ENCODE measurements at places on chromosomes 2 and 18.

DNA sequence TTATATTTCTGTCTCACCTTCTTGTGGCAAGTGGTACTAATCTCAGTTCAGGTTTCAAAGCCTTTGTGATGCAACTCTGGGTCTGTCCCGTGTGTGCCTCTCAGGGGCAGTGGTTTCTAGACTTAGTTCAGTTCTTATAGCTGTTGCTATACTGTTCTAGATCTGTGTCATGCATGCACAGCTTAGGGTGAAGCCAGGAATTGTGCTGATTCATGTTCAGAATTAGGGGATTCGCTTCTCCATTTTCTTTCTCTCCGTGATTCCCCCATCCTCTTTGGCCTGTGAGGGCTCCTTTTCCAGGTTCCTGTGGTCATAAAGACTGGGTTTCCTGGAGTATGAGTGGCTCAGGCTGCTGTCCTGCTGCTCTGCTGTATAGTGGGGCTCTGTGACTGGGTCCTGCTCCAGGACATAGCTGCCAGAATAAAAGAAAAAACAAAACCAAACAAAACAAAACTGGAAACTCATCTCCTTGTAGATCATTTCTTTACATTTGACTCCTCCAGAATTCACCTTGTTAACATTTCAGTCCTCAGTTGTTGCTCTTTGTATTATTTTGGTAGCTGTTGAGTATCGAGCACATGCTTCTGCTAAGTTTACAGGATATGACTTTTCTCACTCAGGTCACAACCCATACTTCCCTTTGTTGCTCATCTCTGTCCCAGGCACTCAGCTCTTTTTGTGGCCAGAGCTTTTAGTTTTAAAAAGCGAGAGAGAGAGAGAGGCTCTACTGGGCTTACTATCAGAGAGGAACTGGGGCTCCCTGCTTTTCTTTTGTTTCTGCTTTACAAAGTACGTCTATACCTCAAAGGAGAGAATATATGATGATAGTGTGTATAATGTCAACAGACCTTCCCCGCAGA lies 34.2 kb downstream of the CERS6 start:
- DNase-seq, result peak; percentile 92

- DNase-seq, result no peak
These were observed 651.3 kb downstream of the NYAP2 start for GRCh38 chr2:226050822-226051221.

- no peak for DNase-seq
These were observed 164.1 kb downstream of the MYCN start for GRCh38 chr2:16104315-16104948.

DNA sequence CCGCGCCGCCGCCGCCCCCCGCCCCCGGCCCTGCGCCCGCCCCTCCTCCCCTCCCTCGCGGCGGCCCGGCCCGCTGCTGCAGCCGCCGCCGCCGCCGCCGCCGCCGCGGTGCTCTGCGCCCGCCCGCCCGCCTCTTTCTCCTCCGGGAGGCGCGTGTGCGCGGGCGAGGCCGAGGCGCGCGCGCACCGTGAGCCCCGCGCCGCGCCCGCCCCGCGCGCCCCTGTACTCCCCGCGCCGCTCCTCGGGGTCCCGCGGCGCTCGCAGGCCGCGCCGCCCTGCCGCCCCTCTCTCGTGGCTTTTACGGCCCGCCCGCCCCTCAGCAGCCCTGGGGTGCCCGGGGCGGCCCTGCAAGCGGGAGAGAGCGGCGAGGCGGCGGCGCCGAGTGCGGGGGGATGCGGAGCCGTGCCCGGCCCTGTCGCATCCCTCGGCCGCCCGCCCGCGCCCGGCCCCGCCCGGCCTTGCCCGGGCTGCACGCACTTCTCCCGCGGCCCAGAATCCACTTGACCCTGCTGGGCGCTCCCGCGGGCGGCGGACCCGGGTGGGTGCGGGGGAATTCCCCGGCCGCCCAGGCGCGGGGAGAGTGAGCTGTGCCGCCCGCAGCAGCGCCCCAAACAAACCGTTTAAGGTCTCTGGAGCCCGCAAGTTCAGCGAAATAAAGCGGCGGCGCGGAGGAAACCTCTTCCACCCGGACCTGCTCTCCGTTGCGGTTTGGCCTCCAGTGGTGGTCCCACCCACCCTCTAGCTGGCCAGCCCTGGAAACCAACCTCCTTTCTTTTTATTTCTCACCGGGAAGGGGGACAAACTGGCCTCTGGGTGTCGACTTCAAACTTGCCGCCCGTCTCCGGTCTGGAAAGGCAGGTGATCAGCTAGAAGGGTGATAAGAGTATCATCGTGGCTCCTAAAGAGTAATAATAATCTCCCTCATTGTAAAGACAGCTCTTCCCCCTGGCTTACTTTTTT lies 37.4 kb downstream of the AFF3 start:
- DNase-seq, result no peak

GRCh38 chr18:40980171-40980570 lies 974.9 kb upstream of the PIK3C3 start:
- no peak for DNase-seq

- DNase-seq, result no peak
These were observed 705.9 kb downstream of the CCDC85A start for GRCh38 chr2:56889738-56890137.

- peak; percentile 25 for DNase-seq
These were observed 18.0 kb downstream of the DGUOK start for GRCh38 chr2:73944714-73945113.

DNA sequence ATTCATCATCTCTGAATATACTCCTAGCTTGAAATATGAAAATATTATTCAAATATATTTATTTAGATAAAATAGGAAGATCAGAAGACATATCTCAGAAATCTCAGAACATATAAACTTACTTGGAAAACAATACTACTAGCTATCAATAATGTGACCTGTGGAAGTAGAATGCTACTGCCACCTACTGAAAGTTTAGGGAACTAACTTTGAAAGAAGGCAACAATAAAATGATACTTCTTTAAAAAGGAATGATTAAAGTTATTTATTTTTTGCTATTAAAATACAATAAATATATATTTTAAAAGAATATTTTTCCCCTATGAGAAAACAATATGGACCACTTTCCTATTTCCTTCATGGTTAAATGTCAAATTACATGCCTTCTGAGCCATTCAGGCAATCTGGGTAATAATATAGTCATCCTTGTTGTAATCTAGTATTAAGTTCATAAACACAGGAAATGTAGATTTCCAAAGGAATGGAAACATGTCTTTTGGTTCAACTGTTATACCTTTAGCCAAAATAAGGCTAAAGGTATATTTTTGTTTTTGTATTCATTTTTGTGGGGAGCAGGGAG lies 26.0 kb downstream of the ACADL start:
- DNase-seq, result peak; percentile 24

DNA sequence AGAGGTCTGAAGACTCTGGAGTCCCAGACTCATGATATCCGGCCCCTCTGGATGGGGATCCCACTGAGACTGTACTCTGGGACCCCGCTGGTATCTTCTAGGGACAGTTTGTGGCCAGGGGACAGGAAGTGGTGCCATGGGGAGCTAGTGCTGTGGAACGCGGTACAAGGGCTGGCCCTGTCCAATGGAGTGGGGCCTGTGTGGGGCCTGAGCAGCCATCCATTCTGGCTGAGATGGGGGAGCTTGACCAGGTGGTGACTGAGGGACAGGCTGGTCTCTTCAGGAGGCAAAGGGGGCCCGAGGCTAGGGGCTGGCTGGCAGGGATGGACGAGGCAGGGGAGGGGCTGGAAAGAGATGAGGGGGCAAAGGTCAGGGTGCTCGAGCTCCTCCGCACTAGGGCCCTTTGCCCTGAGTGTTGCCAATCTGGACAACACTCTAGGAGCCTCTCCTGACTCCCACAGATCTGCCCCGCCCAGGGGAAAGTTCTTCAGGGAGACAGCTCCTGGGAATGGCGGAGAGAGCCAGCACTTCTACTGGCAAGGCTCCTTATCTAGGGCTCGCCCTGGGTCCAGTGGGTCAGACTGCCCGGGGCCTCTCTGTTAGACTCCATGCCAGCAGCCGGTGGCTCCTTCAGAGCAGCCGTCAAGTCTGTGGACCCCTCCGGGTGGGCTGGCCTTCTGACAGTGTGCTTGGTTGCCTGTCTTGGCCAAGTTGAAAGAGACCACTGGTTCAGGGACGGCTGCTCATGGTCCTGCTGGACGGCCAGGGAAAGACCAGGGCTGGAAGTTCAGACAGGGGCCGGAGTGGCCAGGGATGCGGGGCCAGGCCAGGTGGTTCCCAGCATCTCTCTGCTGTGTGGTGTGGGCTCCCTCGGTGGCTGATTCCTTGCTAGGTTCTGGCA lies 12.3 kb downstream of the MALL start:
- no peak for DNase-seq

Measured in activated CD4-positive, alpha-beta T cell treated with anti-CD3 and anti-CD28 coated beads, Interleukin-2, Interleukin-4, amounts not matched to agents 100 ng/mL and 50 ng/mL, durations not matched to agents 16 hours and 8 hours (primary cell).